ENCODE measurements at places on chromosomes 3 and 15.

GRCh38 chr3:134239538-134239937, 11.1 kb downstream of the RYK start:
- no peak for DNase-seq

- DNase-seq, result no peak
These were observed 68.6 kb downstream of the VGLL4 start for GRCh38 chr3:11574981-11575669.

DNA sequence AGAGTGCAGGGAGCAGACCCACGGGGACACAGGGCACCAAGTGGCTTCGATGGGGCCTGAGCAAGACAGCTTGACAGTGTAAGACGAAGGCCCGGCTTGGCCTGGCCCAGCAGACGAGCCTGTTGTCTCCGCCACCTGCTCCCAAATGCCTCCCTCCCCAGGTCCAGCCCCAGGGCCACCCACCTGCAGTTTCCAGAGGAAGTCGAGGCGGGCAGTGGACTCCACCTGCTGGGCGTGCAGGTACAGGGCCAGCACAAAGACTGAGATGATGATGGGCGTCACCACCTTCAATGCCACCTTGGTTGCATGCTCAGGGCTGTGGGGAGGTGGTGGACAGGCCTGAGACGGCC, 94.1 kb downstream of the SEC22A start:
- no peak for DNase-seq

DNA sequence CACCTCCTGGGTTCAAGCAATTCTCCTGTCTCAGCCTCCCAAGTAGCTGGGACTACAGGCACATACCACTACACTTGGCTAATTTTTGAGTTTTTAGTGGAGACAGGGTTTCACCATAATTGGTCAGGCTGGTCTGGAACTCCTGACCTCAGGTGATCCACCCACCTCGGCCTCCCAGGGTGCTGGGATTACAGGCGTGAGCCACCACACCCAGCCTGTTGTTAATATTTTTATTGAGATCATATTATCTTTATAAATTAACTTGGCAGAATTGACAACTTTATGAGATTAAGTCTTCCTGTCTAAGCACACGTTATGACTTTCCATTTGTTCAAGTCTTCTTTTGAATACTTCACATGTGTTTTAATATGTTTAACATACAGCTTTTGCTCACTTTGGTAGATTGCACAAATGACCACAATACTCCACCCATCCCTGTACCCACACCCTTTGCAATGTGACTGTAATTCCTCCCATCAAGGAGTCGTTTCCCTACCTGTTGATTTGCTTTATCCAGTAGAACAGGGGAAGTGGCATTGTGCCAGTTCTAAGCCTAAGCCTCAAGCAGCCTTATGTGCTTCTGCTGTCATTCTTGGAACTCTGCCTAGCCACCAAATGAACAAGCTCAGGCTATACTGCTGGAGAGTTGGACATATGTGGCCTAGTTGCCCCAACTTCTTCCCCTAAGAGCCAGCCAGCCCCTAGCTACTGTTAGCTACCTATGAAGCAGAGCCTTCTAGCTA, 8.2 kb downstream of the XYLB start:
- DNase-seq, result no peak

DNA sequence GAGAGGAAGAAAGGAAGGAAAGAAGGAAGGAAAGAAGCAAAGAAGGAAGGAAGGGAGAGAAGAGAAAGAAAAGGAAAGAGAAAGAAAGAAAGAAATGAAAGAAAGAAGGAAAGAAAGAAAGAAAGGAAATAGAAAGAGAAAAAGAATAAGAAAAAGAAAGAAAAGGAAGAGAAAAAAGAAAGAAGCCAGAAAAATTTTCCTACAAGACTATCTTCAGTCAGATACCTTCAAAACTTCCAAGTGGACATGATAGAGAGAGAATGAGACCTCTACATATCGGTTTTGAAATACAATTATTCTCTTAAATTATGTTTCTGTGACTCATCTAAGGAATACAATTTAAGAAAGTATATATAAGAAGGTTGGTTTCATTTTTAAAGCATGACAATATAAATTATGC, 1369.0 kb downstream of the ZPLD1 start:
- no peak for DNase-seq

GRCh38 chr3:66353530-66353929, 132.7 kb downstream of the SLC25A26 start:
- DNase-seq, result no peak

DNA sequence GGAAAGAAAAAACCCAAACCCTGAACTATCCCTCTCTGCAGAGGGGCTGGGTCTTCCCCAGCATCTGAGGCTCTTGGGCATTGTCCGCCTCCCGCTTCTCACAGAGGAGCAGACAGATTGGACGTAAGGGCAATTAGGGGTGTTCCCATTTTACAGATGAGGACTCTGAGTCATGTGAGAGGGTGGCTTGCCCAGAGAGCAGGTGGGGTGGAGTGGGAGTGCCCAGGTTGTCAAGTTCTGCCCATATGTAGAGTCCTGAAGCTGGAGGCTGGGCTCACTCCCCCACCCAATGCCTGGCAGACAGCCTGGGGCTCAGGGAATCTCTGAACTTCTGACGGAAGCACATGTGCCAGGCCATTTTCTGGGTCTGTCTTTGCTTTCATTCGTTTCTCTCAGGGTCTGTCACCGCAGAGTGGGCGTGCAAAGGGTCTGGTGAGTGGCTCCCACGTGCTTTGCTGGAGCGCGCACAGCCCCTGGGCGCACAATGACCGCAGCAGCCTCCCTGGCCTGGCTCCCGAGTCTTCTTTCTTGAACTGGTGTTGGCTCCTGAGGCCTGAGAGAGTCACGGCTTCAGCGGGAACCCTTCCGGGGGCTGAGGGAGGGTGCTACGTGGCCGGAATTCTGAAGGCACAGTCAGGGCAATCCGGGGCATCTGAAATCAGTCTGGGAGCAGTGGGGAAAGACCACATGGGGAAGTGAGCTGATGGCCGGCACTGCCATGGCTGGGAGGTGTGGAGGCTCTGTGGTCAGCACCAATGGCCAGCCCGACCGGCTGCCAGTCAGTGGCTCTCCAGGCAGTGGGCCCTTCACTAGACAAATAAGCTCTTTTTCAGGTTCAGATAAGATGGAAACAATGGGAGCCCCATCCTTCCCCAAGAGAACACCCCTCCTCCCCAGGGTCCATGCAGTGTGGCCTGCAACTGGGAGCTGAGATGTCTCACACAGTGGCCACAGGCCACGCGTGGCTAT, 1.1 kb upstream of the TRPM1 start:
- DNase-seq, result no peak

GRCh38 chr15:64010719-64011118, 35.6 kb downstream of the DAPK2 start:
- peak; percentile 73 for DNase-seq

DNA sequence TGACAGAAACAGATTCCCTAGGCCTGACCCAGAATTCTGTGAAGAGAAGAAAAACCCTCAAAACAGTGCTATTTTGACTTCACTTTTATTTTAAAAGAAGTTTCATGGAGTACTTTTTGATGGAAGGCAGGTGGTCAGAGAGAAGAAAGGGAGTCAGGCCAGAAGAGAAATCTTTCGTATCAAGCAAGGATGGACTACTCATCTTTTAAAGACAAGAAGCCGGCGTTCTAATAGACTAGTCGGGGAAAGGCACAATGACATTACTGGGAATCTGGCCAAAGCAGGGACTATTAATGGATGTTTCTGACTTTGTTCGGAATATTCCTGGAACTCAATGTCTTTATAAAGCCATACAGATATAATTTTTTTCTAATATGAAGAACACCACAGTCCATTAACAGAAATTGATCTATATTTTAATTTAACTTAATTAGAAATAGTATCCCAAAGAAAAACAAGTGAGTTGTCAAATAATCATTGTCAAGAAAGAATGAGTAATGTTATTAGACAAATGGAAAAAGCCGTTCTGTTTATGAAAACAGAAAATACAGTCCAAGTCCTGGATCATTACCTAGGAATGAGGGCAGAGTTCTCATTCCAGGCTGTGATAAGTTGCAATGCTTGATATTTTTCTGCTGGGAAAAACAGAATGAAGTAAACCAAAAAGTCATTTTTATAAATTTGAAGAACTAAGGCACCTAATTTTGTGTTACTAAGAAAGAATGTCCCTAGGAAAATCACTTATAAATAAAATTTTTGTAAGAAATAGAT, 23.7 kb upstream of the PCOLCE2 start:
- DNase-seq, result no peak

DNA sequence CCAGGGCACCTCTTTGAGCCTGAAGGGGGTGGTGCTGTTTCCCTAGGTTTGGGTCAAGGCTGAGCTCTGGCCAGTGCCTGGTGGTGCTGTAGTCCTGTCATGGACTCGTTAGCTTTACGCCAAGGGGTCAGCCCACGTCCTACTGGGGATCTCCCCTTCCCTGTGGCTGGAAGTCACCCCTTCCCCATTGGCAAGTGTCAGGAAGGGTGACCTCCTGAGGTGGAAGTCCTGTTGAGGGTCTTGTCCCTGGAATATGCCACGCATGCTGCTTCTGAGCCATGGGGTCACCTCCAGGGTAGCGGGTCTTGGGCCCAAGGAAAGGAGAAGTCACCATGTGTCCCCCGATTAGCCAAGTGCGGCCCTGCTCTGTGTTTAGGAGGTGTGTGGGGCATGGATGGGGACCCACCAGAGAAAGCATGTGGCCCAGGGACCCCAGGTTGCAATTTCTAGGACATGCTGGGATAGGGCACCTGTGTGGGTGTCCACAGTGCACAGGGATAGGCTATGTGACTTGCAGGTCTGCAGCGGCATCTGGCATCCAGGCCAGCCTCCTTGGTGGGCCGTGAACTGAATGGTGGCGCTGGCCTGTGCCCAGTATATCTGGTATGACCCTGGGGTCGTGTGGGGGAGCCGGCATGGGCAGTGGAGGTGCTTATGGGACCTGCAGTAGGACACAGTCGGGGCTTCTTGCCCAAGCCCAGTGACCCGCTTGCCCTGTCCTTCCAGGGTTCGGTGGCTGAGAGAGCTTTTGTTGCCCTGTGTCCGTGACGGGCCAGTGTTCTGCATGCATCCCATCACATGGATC, 226.7 kb downstream of the SNRPN start:
- DNase-seq, result no peak

DNA sequence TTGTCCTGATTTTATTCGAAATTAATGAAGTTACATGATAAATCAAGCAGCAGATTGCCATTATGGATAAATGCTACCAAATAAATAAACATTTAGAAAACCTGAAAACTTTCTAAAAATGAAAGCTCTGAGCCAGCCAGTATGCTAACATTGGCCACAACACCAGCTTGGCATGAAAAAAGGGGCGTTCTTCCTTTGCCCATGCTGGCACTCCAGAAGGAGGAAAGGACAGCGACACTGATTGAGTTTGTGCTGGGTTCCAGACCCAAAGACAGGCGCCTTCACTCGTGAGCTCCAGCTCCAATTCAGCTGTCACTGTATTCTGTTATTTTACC, 5.1 kb downstream of the STIMATE start:
- DNase-seq, result no peak

DNA sequence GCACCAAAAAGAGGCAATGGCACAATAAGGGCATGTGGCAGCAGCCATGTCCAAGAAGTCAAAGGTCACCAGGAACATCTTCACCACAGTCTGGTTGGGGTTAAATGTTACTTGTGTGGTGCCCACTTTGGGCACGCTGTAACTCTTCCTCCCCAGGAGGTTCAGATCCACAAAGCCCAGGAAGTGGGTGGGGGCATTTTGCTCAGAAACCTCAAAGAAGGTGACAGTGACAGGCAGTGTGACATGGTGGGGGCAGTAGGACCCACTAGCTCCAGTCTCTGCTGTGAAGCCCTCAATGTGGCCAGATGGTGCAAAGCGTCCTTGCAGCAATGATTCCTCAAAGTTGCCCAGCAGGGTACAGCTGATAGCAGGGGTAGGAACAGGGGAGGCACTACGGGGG, 5.8 kb downstream of the ZNF80 start:
- DNase-seq, result no peak

DNA sequence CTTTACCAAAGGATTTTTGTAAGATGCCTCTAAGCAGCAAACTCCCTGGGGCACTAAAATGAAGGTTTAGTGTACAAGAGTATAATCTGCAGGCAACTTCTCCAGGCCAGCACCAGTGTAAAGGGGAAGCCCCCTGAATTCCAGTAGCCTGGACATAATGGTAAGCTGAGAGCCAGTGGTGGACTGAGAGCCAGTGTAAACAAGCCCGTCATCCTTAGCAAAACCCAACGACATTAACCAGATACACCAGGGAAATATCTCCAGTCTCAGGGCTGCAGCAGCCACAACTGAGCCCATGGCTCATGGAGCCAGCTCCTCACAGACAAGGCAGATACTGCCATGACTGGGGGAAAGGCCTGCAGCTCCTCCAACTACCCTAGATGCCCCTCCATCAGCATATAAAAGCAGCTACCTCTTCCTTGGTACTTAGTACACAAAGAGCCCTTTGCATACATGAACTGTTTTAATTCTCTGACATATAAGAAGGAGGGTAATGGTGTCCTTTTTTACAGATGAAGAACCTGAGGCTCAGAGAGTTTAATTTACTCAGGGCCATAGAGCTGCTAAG, 21.7 kb downstream of the PARP16 start:
- no peak for DNase-seq

DNA sequence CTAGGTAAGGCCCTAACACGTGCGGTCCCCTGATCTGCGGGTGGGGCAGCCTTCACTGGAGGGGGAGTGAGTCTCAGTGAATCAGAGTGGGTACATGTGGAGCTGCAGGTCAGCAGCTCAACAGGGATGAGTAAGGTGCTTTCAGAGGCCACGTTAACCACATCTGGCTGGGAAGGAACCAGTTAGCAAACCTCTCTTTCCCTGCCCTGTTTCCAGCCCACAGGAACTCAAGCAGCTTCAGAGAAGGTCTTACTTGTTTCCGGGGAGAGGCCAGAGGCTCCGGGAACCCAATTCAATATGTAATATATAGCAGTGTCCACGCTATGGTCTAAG, 175.3 kb downstream of the XXYLT1 start:
- DNase-seq, result no peak

- no peak for DNase-seq
These were observed 8.1 kb downstream of the XIRP1 start for GRCh38 chr3:39184081-39184967.

- no peak for DNase-seq
These were observed 459.6 kb upstream of the NECTIN3 start for GRCh38 chr3:110612045-110612444.

- DNase-seq, result no peak
These were observed 2.5 kb downstream of the NT5DC2 start for GRCh38 chr3:52530918-52531826.

DNA sequence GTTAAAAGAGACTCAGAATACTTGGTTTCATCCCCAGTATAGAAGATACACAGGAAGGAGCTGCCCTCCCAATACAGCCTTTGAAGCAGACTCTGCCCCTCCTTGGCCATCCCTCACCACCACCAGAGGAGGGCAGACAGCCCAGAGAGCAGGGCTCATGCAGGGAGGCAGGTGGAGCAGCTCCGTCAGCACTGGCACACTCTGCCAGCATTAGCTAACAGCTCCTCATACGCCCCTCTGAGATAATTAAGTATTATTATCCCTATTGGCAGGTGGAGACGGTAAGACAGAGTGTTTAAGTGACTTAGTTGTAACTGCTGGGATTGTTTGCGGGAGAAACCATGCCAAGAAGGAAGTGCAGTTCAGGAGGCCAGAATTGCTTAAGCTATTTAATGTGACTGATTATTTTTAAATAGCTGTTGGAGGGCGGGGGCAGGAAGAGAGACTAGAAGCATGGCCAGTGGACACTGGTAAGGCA, 434.0 kb downstream of the EPHB1 start:
- DNase-seq, result no peak

- DNase-seq, result no peak
These were observed 13.2 kb upstream of the LARP6 start for GRCh38 chr15:70866982-70867641.
